ENCODE measurements at places on chromosomes 7 and 10. TPM values are rescaled to one million over a fixed set of nuclear protein-coding genes. Genes with fewer than 3 reads are reported as not detected.

Gene FRMD4A
- 33.3 TPM for total RNA-seq

Gene DIP2C
- 16.7 TPM for total RNA-seq

Gene FAM25A
- total RNA-seq = 16.3 TPM

- DNase-seq = no peak
Observed at GRCh38 chr10:61640856-61641255, 21.9 kb upstream of the CABCOCO1 start.

DNA sequence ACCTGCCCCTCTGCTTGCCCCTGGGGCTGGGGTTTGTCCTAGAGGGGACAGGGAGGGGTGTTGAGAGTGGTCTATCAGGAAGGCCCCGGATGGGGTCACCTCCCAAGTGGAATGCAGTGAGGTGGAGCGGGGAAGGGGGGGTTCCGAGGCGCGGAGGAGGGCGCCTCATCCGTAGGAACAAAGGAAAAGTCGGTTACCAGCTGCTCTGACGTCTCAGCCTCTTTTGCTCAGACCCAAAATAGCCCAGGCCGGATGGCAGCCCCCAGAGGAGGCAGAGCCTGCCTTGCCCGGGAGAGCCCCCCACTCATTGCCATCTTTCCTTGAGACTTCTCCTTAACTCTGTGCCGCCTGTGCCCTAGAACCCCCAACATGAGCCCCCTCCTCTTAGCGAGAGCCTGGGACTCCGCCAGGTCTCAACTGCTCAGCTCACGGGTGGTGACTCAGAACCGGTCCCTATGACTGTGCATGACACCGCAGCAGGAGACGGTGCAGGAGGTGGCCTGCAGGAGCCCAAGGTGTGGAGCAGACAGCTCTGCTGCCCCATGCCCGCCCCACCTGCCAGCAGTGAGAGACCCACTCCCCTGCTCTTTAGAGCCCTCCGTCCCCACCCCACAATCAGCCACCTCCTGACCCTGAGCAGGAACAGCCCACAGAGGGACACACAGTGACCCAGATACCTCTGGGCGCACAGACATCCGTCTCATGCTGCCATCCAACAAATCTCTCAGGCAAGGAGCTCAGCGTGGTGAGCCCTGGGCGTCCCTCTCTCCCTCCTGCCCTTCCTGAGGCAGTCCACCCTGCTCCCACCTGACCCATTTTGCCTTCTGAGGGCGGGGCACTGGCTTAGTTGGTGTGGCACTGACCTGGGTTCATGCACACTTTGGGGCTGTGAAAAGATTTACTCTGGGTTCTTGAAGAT, 13.1 kb downstream of the STX1A start:
- no peak for DNase-seq

GRCh38 chr10:71569775-71570588, 149.6 kb downstream of the C10orf105 start:
- peak; percentile 6 for DNase-seq

DNA sequence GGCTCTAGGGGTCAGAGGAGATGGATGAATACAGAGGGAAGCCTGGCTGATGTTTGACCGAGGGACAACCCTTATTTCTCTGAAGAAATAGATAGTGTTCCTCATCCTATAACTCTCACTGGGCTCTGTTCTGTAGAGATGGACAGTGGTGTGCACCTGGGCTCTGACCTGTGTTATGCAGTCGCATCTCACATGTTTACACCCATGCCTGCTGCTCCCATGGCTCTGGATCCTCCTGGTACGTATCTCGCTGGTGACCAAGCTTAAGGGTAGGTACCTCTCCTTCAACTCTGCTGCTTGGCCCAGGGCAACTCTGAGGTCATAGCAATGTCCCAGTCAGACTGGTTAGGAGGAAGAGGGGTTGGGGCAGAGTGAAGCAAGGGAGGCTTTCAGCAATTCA, 42.8 kb downstream of the ADRA2A start:
- DNase-seq = no peak

All from skin of body (tissue), 3 donors.